ENCODE measurements at places on chromosomes 13 and 19.

GRCh38 chr19:16146112-16146511 lies 2.6 kb downstream of the HSH2D start:
- DNase-seq = no peak

DNA sequence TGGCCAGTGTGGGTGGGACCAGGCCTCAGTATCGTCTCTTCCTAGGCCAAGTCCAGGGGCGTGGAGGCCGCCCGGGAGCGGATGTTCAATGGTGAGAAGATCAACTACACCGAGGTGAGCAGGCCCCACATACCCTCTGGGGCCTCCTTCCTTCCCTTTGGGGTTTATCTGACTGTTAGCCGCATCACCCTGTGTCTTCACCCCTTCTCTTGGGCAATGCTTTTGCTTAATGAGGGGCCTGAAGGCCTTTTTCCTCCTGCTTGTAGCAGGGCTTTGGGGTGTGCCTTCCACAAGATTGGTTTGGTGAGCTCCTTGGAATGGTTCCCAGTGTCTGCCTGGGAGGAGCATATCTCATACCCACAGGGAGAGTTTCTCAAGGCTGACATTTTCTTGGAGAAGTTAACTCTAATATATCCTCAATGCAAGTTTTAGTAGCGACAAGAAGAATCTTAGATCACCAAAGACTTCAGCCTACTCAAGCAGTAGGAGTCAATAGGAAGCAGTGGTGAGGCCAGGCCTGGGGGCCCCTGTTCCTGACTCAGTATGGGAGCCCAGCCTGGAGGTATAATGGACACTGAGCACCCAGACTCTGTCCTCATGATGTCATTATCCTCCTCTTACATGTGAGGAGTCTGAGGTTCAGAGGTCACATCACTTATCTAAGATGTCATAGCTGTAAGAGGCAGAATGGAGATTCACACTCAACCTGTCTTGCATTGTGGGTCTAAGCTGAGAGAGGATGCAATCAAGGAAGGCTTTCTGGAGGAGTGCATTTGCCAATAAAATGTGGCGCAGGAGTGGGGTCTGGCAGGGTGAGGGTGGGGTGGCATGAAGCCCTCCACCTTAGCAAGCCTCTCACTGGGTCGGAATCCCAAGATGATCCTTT lies 2.0 kb downstream of the GPI start:
- DNase-seq = peak; percentile 18

GRCh38 chr13:51784097-51784496 lies 19.9 kb downstream of the DHRS12 start:
- DNase-seq = no peak

DNA sequence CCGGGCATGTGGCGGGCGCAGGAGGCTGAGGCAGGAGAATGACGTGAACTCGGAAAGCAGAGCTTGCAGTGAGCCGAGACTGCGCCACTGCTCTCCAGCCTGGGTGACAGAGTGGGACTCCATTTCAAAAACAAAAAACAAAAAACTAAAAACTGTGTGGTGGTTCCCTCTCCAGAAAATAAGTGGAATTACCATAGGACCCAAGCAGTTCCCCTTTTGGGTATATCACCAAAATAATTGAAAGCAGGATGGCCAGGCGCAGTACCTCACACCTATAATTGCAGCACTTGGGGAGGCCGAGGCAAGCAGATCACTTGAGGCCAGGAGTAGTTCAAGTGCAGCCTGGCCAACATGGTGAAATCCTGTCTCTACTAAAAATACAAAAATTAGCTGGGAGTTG lies 15.7 kb upstream of the LDLR start:
- DNase-seq = no peak

- no peak for DNase-seq
Observed at GRCh38 chr13:112113851-112114250, 46.9 kb downstream of the SOX1 start.

DNA sequence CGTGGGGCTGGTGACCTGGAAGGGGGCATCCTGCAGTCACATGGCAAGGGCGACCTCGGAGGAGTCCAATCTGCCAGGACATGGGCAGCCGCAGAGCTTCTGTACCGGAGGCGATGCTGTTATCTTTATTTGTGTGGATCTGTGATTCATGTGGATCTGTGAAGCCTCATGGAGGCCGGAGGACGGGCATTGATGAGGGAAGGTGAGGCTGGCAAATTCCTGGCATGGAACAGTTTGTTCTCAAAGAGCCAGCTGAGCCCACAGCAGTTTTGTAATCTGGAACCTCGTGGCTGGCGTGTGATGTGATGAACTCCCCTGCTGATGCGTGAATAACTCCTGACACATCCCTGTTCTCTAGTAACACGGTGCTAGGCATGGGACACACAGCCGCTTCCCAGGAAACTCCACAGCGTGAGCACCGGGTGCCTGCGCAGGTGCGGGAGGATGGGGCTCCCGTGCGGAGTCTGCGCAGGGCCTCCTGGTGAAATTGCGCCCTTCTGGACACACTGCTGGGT lies 40.4 kb downstream of the ATP11A start:
- no peak for DNase-seq

- DNase-seq = no peak
Observed at GRCh38 chr19:6500837-6501739, 1.0 kb downstream of the TUBB4A start.

DNA sequence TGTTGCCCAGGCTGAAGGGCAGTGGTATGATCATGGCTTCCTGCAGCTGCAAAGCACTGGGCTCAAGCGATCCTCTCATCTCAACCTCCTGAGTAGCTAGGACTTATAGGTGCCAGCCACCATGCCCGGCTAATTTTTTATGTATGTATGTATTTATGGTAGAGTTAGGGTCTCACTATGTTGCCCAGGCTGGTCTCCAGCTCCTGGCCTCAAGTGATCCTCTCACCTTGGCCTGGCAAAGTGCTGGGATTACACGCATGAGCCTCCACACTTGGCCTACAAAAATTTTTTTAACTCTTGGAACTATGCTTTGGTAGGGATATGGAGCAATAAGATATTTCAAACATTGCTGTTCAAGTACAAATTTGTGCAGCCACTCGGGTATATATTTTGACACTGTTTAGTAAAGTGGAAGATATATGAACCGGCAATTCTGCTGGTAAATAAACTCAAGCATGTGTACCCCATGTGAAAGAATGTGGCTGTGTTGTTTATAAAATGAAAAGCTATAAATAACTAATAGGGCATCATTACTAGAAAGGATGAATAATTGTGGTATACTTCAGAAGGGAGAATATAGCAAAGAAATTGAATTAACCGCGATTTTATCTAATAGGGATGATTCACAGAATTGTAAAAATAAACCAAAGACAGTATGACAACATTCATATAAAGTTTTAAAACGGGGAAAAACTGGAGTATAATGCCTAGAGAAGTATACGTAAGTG lies 1.1 kb downstream of the ZNF566 start:
- no peak for DNase-seq

GRCh38 chr13:52165411-52165810 lies 6.0 kb upstream of the NEK3 start:
- DNase-seq = no peak

DNA sequence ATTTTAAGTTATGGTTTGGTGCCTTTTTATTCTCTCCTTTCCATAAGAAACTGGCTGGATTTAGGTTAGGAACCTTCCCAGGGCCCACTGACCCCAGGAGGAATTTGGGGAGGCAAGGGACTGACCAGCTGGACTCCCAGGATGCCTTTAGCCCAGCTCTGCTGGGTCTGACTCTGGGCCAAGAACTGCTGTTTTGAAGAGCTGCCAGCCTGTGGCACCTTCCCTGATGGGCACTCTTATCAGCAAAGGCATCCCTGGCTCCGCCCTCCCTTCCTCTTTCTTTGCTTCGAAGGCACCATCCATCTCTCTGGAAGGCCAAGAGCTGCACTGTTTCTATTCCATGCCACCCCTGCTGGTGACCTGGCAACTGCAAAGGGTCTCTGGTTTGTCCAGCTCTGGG lies 174.7 kb downstream of the POU4F1 start:
- no peak for DNase-seq

DNA sequence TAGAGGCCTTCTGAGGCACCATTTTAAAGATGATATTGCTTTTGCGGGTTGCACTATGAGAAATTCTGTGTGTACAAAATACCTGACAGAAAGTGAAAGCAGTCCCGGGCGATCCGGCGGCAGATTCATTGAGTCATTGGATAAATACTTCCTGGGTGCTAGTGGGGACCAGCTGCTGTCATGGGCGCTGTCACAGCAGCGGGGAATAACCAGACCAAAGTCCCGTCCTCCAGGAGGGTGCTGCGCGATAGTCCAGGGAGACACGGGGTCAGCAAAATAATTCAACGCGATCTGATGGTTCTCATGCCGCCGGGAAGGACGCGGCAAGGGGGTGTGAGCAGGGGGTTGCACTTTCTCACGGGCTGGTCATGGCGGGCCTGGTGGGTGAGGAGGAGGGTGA lies 13.5 kb downstream of the ZFR2 start:
- no peak for DNase-seq

- peak; percentile 55 for DNase-seq
Observed at GRCh38 chr19:35557539-35558399, 5.7 kb downstream of the ATP4A start.

DNA sequence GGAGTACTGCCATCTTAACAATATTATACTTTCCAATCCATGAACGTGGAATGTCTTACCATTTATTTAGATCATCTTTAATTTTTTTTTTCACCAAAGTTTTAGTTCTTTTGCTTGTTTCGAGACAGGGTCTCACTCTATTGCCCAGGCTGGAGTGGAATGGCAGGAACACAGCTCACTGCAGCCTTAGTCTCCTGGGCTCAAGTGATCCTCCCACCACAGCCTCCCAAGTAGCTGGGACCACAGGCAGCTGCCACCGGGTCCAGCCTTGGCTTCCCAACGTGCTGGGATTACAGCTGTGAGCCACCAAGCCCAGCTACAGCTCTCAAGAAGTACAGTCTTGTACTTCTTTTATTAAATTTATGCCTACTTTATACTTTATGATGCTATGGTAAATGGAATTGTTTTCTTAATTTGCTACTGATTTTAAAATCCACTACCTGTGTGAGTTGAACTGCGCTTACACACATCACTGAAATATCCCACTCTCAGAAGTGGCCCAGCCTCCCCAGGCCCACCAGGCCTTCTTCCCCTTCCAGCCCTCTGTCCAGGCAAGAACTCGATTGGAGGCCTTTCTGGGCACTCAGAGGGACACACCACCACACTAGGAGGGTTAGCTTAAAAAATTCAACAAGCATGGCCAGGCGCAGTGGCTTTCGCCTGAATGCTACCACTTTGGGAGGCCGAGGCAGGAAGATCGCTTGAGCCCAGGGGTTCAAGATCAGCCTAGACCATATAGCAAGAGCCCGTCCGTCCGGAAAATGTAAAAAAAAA lies 1.0 kb upstream of the PGLS start:
- no peak for DNase-seq

- peak; percentile 81 for DNase-seq
Observed at GRCh38 chr19:45405435-45406225, 761 bp upstream of the PPP1R13L start.

- peak; percentile 99 for DNase-seq
Observed at GRCh38 chr19:56140583-56141416, at the start of gene ZNF444. TSS of gene ZNF444 (plus strand) at chr19:56141287. CDS start at chr19:56146912, 5,625 bp downstream.

GRCh38 chr13:29509999-29510589 lies 85.4 kb downstream of the SLC7A1 start:
- no peak for DNase-seq

DNA sequence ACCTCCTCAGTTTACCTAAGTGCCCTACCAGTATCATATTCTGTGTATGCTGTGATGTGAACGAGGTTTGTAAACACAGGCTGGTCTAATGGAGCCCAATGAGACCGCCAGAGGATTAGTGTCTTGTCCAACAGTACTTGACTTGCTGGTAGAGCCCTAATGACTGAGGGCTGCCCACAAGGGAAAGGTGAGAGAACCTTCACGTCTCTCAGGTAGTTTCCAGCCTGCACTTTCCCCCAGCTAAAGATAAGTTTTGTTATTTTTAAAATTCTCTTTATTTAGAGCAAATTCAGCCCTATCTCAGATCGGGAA lies 498 bp upstream of the RBM26 start:
- no peak for DNase-seq

GRCh38 chr19:16446724-16447368 lies 24.9 kb downstream of the EPS15L1 start:
- DNase-seq = peak; percentile 57
